ENCODE measurements at places on chromosomes 2 and 18.
A peak's percentile ranks its signal among the peaks of the same experiment; 100 is the strongest.

GRCh38 chr18:70158992-70159717, 46.3 kb downstream of the RTTN start:
- no peak for DNase-seq

DNA sequence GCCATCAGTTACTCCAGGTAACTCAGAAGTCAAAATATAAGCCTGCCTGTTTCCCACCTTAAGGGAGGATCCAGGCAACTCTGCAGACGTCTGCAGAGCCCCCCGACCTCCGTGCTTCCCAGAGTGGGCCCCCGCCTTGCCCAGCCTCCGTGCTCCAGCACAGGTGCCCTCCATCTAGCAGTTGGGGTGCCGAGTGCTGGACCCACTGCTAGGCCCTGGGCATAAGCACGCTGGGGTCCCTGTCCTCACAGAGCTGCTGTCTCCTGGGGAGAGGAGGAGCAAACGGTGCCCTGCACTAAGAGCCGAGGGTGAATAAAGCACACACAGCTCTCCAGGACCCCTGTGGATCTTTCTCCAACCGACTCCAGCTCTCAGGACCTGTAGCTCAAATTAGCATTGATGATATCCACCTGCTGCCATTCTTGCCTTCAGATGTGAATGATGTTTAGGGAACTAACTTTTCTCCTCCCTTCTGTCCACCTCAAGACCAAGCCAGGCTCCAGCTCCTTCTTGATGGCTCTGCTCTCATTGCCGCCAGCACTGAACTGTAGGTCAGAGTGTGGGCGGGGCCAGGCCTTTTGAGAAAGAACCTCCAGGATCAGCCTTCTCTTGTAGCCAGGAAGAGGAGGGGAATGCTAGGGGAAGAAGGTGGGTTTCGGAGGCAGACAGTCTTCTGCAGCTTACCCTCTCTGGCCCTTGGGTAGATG, 121.2 kb downstream of the SMAD7 start:
- DNase-seq: no peak

- DNase-seq: peak; percentile 31
Observed at GRCh38 chr18:31497836-31498573, at the start of gene DSG2. TSS of gene DSG2 (plus strand) at chr18:31498177. CDS start at chr18:31498252, 75 bp downstream.

GRCh38 chr2:18940184-18940583, 350.8 kb upstream of the NT5C1B start:
- no peak for DNase-seq

- no peak for DNase-seq
Observed at GRCh38 chr18:50970006-50970405, 2.2 kb downstream of the ELAC1 start.

GRCh38 chr2:17136877-17137276, 381.4 kb downstream of the RAD51AP2 start:
- no peak for DNase-seq

DNA sequence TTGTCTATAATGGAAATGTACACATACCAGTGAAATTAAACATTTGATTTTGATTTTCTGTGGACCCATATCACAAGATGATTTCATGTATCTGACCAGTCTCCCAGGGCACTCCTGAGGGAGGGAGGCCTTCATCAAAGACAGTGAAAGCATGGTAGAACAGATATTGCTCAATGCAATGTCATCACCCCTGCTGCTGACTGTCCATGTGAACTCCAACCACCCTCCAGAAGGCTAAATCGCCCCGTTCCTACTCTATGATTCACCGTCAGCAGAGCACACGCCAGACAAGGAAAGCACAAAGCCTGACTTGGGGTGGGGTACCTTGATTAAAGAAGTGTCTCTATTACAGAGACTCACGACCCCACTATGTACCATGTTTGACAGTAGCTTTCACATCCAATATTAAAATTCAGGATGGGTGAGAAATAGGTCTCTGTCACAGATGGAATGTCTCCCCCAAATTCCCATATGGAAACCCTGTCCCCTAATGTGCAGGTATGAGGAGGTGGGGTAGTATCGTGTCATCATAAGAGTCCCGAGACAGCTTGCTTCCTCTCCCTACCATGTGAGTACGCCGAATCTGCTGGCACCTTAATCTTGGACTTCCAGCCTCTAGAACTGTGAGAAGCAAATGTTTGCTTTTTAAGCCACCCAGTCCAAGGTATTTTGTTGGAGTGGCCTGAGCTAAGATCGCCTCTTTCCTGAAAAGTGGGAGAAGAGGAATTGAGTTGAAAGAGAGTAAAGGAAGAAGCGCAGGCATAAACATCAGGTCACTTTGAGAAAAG, 42.4 kb downstream of the CYB5A start:
- no peak for DNase-seq

DNA sequence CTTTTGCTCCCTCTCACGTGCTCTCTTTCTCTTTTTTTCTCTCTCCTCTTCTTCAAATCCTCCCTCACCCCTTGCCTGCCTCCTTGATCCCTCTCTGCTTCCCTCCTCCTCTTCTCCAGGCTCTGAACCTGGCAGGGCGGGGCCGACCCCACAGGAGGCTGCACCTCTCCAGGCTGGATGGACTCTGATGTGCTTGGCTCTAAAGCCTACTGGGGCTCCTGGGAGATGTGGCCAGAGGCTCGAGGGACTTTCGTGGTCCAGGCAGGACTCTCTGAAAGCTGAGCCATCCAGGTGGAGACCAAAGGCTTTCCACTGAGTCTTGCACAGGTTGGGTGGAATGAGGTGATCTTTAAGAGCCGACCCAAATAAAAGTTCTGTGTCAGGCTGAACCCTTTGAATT, 25.4 kb downstream of the DYSF start:
- DNase-seq: no peak

- no peak for DNase-seq
Observed at GRCh38 chr2:239201531-239201876, 199.3 kb downstream of the HDAC4 start.

DNA sequence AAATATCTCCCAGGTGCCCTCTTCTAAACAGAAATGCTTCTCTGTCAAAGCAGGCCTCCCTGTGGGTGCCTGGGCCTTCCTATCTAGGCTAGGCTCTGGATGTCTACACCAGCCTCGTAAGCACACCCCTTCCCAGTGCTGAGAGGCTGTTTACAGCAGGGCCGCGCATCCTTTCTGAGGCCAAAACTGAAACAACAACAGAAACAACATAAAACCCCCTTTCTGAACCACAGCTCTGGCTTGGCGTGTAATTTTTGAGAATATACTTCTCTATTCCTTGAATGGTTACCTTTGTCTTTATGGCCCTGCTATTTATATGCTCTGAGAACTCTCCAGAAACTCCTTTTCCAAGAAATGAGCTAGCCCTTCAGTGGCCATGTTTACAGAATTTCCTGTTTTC, 118.4 kb downstream of the BCL2L11 start:
- peak; percentile 31 for DNase-seq

DNA sequence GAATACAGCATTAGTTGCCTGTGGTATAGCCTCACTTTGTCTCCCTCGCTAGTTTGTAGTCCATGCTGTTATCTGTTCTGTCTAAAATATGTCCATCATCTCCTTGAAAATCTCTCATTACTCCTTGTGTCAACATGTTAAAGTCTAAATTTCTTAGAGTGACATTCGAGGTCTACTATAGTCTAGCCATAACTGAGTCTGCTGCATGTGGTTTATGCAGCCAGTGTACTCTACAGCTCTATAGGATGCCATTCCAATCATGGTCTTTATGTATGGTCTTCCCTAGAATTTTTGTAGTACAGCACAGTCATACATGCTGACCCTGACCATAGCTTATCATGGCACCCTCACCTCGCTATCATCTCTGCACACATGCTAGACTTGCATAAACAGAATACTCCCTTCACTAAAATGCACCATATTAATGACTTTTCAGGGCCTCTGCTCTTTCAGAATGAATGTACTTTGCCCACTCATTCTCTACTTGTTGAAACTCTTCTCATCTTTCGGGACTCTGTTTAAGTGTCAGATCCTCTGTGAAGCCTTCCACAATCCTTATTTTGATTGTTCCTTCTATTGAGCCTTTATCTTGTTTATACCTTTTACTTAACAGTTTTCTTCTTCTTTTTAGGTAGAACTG, 12.8 kb downstream of the TANK start:
- DNase-seq: no peak

GRCh38 chr18:46601141-46601805, 55.7 kb downstream of the LOXHD1 start:
- DNase-seq: no peak

GRCh38 chr2:158321264-158321663, 135.3 kb downstream of the CCDC148 start:
- DNase-seq: no peak

- no peak for DNase-seq
Observed at GRCh38 chr2:96409820-96410164, 74.2 kb downstream of the NCAPH start.

DNA sequence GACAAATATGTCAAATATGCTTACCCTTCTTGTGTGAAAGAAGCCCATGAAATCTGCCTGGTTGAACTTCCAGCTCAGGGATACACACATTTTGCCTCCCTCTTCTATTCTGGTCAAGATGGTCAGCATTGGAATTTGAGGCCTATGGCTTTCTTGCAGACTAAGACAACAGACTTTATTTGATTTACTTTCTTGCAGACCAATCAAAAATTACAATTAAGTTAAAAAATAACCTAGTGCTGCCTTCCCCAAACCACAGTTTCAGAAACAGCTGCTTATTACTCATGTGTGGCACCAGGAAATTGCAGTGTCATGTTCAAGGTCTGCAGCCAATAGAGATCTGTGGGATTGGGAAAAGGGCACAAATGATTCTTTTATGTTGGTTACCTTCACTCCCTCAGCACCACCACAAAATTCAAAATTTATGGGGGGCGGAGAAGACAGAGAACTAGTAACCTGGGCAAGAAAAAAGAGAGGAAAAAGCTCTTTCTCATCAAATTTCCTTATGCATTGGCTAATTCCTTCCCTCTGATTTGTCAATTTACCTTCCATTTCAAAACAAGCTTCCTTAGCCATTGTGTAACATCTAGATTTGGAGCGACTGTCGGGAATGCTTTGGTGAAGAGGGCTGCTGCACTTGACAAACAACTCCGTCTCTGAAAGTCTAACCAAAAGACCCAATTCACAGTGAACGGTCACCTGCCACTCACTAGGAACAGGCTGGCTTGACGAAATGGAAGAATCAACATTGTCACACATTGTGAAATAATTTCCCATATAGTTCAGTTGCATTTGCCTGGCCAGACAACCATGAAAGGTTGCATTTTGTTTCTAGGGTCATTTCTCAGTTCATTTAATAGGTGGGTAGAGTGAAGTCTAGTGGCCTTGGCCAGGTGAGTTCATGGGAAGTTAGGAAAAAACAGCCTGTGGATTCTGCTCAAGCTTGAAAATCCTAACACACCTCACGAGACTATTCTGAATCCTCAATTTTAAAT, 100.4 kb upstream of the FZD5 start:
- DNase-seq: no peak

DNA sequence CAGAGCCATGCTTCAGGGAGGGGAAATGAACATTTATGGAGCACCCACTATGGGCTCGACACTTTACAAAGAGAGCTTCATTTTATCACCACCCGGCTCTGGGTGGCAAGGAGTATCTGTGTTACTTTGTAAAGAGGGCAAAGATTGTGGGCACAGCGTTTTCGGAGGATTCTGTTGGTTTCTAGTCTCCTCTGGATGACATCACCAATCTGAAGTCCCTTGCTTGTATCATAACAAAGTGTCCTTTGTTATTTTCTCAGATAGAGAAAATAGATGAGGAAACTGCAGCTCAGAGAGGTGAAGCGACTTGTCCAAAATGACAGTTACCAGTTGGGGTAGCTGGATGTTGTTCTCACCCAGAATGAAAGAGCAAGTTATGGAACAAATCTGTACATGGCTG, 162.8 kb downstream of the GLI2 start:
- no peak for DNase-seq

- DNase-seq: no peak
Observed at GRCh38 chr2:180938451-180938850, 42.0 kb upstream of the UBE2E3 start.
